M059J (cell line): ENCODE measurements at places on chromosomes 12 and 14. TPM values are rescaled to one million over a fixed set of nuclear protein-coding genes. Genes with fewer than 3 reads are reported as not detected.
A peak's percentile ranks its signal among the peaks of the same experiment; 100 is the strongest.

DNA sequence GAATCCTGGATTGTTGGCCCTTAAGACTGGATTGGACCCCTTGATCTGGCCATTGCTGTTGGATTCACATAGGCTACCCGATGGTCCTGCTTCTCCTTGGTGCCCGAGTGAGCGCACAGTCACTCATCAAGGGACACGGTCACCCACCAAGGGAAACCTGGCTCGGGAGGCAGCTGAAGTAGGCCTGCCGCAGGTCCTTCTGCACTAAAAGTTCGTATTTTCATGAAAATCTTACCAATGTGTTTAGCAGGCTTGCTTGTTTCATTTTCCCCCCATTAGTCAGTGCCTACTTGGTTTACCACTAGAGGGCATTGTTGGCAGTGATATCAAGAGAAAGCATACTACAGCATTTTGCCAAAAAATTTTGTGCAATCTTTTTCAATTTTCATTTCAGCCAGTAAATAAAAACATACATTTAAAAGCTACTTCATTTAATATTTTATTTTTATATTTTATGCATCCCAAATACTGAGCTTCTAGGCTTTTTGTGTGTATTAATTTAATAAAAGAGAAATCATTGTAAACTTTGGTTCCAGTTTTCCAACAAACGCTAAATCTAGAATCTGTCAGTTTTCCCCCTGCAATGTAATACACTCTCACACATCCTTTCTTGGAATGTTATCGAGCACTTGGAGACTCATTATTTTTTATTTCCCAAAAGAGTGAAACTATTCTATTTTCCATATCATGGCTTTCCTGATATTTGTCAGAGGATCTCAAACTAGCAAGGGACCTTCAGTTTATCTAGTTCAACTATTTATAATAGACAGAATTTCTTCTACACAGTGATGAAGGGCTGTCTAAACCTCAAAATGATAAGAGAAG lies 116.7 kb downstream of the LMNTD1 start:
- peak; percentile 82 for DNase-seq

DNA sequence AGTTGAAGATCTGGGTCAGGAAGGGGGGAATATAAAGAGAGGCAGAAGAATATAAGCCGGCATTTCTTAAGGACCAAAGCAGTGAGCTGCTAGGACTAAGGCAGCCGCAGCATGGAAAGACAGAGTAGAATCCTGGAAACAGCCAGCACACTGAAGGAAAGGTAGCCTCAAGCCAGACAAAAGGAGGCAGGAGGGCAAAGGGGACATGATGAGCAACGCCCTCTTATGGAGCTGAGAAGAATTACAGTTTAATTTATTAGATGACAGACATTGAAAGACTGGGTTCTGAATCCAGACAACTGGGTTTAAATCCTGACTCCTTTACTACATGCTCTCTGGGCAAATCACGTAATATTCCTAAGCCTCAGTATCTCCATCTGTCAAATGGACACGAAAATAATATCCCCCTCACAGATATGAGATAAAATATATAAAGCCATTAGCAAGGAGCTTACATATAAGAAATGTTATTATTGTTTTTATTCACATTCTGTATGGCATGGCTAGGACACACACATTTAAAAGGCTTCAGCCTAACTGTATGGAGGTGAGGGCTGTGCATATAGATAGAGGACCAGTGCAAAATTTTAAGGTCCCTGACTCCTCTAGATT lies 8.1 kb upstream of the PCED1B start:
- DNase-seq, result peak; percentile 45

DNA sequence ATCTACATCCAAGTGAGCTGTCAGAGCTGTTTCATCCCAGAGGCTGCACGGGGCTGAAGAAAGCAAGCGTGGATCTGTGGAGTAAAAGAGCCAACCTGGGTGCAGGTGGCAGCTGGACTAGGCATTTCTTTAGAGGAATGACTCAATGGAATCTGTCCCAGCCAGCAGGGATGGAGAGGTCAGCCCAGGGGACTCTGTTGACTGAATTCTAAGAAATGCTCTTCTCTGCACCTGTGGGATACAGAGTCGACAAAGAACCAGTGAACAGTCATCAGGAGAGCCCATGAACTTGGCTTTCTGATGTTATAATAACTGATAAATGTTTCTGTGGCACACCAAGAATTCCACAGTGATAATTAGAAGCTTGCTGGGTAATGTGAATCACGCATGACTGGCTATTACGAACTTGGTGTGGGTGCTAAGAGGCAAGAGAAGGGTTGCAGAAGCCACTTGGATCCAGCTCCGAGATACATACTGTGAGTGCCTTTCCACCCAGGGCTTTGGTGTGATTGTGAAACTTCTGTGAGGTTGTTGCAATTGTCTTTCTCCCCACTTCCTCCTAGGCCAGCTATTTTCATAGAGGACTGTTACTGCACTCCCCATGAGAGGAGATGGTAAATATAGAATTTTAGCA lies 16.2 kb downstream of the PYGL start:
- DNase-seq, result no peak

DNA sequence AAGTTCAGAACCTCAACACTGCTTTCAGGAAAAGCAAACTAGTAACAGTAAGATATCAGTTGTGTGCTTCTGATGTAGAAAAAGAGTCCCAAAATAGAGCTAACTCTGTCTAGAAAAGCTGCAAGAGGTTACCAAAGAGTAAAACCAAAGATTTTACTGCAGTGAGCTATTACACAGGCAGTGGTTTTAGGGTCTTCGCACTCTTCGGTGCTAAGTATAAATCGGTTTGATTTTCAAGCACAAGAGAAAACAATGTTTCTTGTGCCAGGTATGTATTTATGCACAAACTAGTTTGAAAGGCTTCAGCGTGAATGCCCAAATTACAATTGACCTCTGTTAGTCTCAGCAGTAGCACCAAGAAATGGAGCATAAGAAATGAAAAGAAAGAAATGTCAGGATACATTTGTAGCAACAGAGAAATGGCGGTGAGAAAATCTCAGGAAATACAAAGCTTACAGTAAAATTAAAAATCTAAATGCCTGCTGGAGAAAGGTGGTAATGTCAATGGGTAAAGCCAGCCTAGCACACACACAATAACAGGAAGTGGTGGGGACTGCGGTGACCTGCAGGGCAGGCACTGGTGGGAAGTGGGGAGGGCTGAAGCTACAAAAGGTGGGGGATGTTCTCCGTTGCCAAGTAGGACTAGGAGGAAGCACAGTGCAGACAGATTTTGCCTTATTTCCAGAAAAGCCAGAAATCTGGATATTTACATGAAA lies 18.0 kb upstream of the DYRK2 start:
- peak; percentile 76 for DNase-seq

Gene FBLN5
- total RNA-seq, result not detected in 2 replicates

Gene GARIN6
- total RNA-seq, result not detected in 2 replicates

- DNase-seq, result peak; percentile 87
Measured at GRCh38 chr14:76773188-76773885, 12.1 kb downstream of the VASH1 start.

Gene KRT71
- not detected in 2 replicates for total RNA-seq

Gene ZDHHC22
- 0.02 TPM in 1 of 2 replicates, not detected in the other for total RNA-seq

- DNase-seq, result no peak
Measured at GRCh38 chr12:132444957-132445883, 44.7 kb upstream of the FBRSL1 start.

DNA sequence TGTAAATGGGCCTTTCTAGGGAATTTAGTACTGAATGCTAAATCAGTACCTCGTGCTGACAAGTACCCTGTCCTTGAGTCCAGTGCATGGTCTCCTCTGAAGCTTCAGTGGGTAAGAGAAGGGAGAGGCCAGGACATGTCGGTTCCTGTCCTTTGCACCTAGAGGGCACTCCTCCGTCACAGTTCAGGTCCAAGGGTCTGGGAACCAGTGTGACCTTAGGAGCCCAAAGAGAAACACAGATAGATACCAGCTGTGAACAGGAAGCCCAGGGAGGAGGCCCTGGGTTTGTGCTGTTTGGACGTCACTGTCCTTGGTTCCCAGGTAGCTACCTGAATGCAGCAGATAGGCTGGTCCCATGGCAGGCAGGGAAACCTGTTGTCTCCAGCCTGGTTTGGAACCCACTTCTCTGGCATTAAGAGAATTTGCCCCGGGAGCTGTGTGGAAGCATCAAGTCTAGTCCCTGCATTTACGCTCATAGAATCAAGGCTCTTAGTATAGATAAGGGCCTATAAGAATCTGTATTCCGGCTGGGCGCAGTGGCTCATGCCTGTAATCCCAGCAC lies 3.9 kb upstream of the FGF23 start:
- no peak for DNase-seq

Gene DENND5B
- total RNA-seq, result 24.6 and 25.3 TPM in 2 replicates

Gene PTPN21
- 3.7 and 6.2 TPM in 2 replicates for total RNA-seq
